ENCODE measurements at places on chromosomes 4 and X. TPM values are rescaled to one million over a fixed set of nuclear protein-coding genes. Genes with fewer than 3 reads are reported as not detected.

NPY1R gene
- total RNA-seq: 5.6 TPM

DNA sequence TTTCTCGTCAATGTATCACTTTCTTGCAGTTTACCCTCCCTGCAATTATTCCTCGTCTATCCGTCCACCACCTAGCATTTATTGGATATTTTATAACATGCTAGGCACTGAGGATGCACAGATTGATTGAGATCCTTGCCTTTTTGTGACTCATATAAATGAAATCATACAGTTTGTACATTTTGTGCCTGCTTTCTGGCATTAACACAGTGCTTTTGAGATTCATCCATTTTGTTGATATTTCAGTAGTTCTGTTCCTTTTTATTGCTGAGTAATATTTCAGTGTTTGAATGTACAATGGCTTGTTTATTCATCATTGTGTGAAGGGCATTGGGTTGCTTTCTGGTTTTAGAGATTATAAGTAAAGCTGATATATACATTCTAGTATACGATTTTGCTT, 841 bp downstream of the TBC1D19 start:
- no peak for DNase-seq

DNA sequence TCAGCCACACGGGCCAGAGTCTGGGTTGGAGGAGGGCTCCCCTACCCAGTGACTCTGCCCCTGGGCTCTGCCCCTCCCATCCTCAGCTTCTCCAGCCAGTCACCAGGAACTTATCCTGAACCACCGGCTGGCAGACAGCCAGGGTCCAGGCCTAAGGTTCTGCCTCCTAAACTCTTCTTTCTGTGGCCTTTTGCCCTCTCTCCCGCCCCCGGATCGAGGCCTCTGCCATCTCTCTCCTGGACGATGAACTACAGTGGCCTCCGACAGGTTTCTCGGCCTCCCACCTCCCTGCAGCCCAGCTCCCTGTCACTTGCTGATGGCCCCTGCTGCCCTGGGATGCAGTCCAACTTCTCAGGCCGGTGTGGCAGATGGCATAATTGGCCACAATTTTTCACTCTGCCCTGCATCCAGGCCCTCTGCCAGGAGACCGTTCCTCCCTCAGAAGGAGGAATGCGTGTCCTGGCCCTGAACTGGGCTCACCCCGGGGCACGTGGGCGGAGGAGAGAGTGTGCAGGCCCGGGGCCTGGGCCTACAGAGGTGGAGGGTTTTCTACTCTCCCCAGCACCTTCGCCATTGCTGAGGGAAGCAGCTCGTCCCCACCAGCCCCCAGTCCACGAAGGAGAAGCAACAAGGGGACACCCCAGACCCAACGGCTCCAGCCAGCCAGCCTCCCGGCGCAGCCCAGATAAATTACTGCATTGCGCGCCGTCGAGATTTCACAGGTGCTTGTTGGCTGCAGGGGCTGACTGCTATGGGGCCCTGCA, 81.9 kb upstream of the LRPAP1 start:
- DNase-seq: no peak

DNA sequence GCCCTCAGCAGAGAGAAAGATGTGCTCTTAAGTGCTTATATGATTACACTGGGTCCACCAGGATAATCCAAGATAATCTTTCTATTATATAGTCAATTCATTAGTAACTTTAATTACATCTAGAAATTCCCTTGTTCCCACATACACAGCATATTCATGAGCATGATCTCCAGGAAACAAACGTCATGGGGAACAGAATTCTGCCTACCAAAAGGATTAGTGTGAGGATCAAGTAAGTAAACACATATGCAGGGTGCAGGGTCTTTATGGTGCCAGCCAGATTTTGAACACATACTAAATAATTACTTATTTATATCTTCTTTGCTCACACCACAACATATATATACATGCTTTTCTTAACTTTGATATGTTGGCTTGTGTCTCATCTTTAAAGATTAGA, 169.1 kb downstream of the KCTD8 start:
- DNase-seq: no peak

GRCh38 chr4:15809466-15809865, 31.3 kb downstream of the CD38 start:
- no peak for DNase-seq

GRCh38 chr4:8821151-8821950, 50.3 kb downstream of the HMX1 start:
- DNase-seq: no peak

- DNase-seq: no peak
These were observed 100.3 kb downstream of the TENM3 start for GRCh38 chr4:182343453-182343852.

DNA sequence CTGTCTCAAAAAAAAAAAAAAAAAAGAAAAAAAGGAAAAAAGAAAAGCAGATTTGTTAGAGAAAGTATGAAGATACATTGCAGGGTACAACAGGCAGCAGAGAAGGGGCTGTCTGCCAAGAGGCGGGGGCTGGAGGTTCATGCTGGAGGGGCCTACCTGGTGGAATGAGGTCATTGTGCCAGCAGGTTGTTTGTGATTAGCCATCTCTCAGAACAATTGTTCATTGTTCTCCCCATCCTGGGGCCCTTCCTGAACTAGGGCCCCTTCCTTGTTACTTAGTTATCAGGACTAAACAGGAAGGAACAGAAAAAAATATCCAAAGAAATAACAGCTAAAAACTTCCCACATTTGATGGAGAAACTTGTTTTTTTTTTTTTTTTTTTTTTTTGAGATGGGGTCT, 14.0 kb upstream of the GPKOW start:
- DNase-seq: no peak

DNA sequence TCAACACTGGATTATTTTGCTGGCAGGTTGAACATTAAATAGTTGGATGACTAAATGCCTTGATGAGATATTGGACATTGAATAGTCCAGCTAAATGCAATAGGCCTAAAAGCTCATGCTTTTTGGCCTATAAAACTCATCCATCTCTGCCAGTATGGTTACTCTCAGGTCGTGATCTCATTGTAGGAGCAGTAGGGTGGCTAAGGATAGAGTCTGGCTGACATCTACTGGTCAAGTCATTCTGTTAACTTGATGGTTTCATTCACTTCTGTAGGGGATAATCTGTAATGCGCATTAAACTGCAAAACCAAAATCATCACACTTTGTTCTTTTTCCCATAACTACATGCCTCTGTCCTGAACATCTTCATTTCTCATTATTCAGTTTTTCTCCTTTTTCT, 227.0 kb downstream of the DKK2 start:
- no peak for DNase-seq

- DNase-seq: no peak
These were observed 24.2 kb downstream of the NELFA start for GRCh38 chr4:1984406-1985191.

All from skin of body (tissue), 3 donors.